ENCODE measurements at places on chromosomes 13 and 19. TPM values are rescaled to one million over a fixed set of nuclear protein-coding genes. Genes with fewer than 3 reads are reported as not detected.

The ZNF429 gene
- total RNA-seq = 1.3 TPM

The CASP14 gene
- total RNA-seq = 0.53 TPM

The SEMA6B gene
- total RNA-seq = not detected

The GPR108 gene
- 41.3 TPM for total RNA-seq

The CCDC159 gene
- total RNA-seq = 3.4 TPM

The UHRF1 gene
- total RNA-seq = 49.4 TPM

The ZNF611 gene
- 2.2 TPM for total RNA-seq

The KLF1 gene
- not detected for total RNA-seq
